CD8-positive, alpha-beta memory T cell (primary cell): ENCODE measurements at places on chromosomes 1 and 21. TPM values are rescaled to one million over a fixed set of nuclear protein-coding genes. Genes with fewer than 3 reads are reported as not detected.

The FCGR3A gene
- 0.58 TPM for total RNA-seq

The PTPN22 gene
- 66.5 TPM for total RNA-seq

The FAM72B gene
- 12.3 TPM for total RNA-seq

The TMEM53 gene
- total RNA-seq: 2.3 TPM

The TRAF3IP3 gene
- total RNA-seq: 193 TPM

The RGS7 gene
- total RNA-seq: not detected

The PALMD gene
- total RNA-seq: not detected

The SMYD3 gene
- total RNA-seq: 14.5 TPM

The C1orf141 gene
- total RNA-seq: not detected

The CHD1L gene
- total RNA-seq: 52.8 TPM

The F13B gene
- not detected for total RNA-seq

The SDF4 gene
- total RNA-seq: 158 TPM

The SPSB1 gene
- total RNA-seq: 1.2 TPM

The TNNI3K gene
- total RNA-seq: not detected

The C1orf116 gene
- not detected for total RNA-seq

The RBM11 gene
- total RNA-seq: 1.9 TPM

The GABRD gene
- not detected for total RNA-seq

The RCSD1 gene
- 45.9 TPM for total RNA-seq

The RNF186 gene
- total RNA-seq: not detected

The DCST2 gene
- 0.09 TPM for total RNA-seq

The PGLYRP4 gene
- not detected for total RNA-seq

The CHIA gene
- not detected for total RNA-seq

The MYBPH gene
- not detected for total RNA-seq

The PTAFR gene
- total RNA-seq: 0.58 TPM

The RBM34 gene
- total RNA-seq: 121 TPM

The KCNK1 gene
- total RNA-seq: 1.4 TPM

The KIF1B gene
- 17.5 TPM for total RNA-seq

The IGSF5 gene
- total RNA-seq: not detected

The ASPM gene
- 18.3 TPM for total RNA-seq

The FMO5 gene
- total RNA-seq: 0.31 TPM

The USF1 gene
- 67.7 TPM for total RNA-seq

The TAL1 gene
- total RNA-seq: not detected

The FASLG gene
- total RNA-seq: 45.8 TPM

The FCRL4 gene
- not detected for total RNA-seq

The GPR52 gene
- total RNA-seq: 0.92 TPM

The FAM72C gene
- total RNA-seq: 5.3 TPM

The OR2AK2 gene
- total RNA-seq: not detected

The DNAJC28 gene
- 0.60 TPM for total RNA-seq

The GRIK1 gene
- total RNA-seq: not detected

The KCNE2 gene
- not detected for total RNA-seq

The CFHR2 gene
- not detected for total RNA-seq

The MIS18A gene
- 27.6 TPM for total RNA-seq

The SERTAD4 gene
- total RNA-seq: not detected

The C21orf91 gene
- total RNA-seq: 42.8 TPM

The RNU1-4 gene
- 1,293 TPM for total RNA-seq

The DYNLT5 gene
- not detected for total RNA-seq

The PRKAA2 gene
- not detected for total RNA-seq

The PHF13 gene
- 12.5 TPM for total RNA-seq

The AIRE gene
- total RNA-seq: not detected

The BNIPL gene
- 1.3 TPM for total RNA-seq

The C4BPB gene
- not detected for total RNA-seq

The PRR9 gene
- not detected for total RNA-seq

The CENPL gene
- total RNA-seq: 24.9 TPM

The RYR2 gene
- 0.11 TPM for total RNA-seq

The BTG2 gene
- 97.8 TPM for total RNA-seq

The IL6R gene
- total RNA-seq: 3.8 TPM
